ENCODE measurements at places on chromosomes 11 and 22.

- DNase-seq, result no peak
These were observed 8.5 kb downstream of the DCHS1 start for GRCh38 chr11:6646918-6647679.

GRCh38 chr11:111930472-111930871 lies 6.7 kb upstream of the DIXDC1 start:
- no peak for DNase-seq

DNA sequence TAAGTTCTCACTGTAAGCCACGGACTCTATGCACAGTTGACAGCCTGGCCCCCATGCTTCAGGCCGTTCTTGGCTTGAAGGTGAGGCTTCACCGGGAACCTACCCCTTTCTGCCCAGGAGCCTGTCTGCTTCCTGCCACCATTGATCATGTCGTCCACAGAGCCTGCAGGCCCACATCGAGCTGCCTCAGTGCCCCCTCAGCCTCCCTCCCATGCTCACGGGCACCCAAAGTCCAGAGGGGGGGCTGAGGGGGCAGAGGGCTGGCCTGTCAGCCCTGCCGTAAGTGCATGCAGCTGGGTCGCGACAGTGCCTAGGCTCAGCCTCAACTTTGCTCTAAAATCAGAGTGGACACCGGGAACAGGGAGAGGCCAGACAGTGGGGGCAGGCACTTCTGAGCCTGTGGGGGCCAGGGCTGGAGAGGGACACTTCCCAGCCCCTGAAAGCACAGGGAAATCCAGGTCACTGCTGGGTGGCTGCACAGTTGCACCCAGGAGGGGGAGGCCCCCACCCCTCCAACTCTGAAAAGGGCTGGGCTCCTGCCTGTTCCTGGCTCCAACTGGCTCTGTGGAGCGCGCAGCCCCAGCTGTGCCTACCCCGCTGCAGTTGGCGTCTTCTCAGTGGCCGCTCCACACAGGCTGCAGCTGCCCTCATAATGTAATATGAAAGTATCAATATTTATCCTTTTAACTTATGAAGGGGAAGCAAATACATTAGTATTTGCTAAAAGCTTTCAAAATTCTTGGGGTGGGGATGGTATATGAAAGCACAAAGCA lies 598.6 kb downstream of the DLG2 start:
- DNase-seq, result no peak

GRCh38 chr11:69241075-69241740 lies 52.7 kb upstream of the MYEOV start:
- DNase-seq, result no peak

GRCh38 chr11:110601936-110602335 lies 110.3 kb downstream of the ARHGAP20 start:
- no peak for DNase-seq

GRCh38 chr22:36773935-36774334 lies 2.0 kb downstream of the IFT27 start:
- no peak for DNase-seq

GRCh38 chr11:131759140-131759539 lies 388.7 kb downstream of the NTM start:
- DNase-seq, result no peak

GRCh38 chr11:2747248-2748027 lies 47.6 kb upstream of the KCNQ1OT1 start:
- no peak for DNase-seq

GRCh38 chr11:16678466-16679116 lies 59.9 kb upstream of the C11orf58 start:
- DNase-seq, result no peak

GRCh38 chr11:7252683-7253213 lies 1.0 kb downstream of the SYT9 start:
- DNase-seq, result no peak

GRCh38 chr11:132205006-132205405 lies 834.6 kb downstream of the NTM start:
- no peak for DNase-seq

DNA sequence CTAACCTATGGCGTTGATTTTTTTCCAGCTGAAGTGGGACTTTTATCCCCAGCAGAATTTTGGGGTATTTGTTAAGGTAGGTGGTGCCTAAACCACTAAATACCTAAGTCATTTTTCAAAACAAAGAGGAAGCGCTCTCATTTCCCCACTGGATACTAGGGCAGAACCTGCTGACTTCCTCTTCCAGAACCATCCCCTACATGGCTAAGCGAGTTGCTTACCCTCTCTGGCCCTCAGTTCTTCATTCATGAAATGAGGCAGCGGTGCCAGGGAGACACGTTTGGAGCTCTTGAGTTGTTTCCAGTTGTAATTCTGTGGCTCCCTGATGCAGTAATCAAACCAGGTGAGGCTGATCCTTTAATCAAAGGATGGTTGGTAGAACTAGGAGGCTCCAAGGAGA lies 10.0 kb upstream of the MTMR3 start:
- no peak for DNase-seq

DNA sequence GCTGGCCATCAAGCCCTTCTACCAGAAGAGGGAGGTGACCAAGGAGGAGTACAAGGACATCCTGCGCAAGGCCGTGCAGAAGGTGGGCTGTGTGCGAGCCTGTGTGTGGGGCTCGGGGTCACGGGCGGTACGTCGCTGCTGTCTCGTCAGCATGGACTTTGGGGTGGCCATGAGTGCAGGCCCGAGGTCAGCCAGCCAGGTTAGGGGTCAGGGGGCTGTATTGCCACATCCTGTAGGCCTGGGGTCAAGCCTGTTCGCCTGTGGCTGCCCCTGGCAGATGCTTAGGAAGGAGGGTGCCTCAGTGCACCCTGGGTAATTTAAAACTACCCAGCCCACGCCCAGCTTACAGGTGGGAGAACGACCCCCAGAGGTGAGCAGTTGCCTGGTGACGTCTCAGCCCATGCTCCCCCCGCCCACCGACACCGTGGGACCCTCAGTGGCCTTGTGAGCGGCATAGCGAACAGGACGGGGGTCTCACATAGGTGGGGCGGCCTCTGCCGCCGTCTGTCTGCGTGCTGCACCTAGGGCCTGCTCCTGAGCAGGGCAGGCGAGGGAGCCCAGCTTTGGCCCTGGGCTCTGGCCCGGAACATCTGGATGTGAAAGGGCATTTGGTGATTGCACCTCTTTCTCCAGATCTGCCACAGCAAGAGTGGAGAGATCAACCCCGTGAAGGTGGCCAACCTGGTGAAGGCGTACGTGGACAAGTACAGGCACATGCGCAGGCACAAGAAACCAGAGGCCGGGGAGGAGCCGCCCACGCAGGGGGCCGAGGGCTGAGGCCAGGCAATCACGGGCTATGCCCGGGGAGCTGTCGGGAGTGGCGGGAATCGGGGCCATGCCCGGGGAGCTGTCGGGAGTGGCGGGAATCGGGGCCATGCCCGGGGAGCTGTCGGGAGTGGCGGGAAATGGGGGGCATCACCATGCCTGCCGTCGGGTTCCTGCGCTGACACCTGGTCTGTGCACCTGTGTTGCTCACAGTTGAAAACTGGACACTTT lies 4.5 kb downstream of the IRF7 start:
- DNase-seq, result no peak

DNA sequence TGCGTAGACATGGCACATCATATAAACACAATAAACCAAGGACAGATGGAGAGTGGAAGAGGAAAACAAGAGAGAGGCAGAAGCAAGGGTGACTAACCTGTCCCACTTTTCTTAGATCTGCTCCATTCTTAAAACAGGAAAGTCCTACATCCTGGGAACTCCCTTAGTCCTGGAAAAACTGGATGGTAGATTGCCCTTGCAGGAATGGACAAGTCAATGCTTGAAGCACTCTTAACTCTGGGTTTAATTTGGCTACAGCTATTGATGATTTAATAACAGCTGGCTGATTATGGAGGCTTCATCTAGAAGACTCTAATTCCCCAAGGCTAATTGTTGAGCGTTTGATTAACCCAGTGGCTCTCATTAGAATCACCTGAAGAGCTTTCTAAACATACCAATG lies 258.8 kb downstream of the MIAT start:
- DNase-seq, result no peak

Measured in NCI-H1048 (cell line).